ENCODE measurements at places on chromosomes 6 and 20.

- DNase-seq, result no peak
Measured at GRCh38 chr6:72595812-72596211, 26.1 kb upstream of the KCNQ5 start.

- DNase-seq, result no peak
Measured at GRCh38 chr6:164099269-164099865, 684.8 kb downstream of the QKI start.

DNA sequence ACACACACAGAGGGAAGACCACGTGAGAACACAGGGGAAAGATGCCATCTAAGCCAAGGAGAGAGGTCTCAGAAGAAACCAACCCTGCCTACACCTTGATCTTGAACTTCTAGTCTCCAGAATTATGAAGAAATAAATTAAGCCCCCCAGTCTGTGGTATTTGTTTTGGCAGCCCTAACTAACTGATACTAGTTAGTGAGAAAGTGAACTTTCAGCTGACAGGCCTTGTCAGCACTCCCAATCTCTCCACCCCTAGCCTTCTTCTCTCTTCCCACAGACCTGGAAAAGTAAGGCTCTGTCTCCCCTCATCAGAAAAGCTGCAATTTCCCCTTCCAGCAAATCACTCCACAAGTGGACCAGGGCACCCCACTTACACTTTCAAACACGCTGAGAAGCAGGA lies 108.6 kb upstream of the CDYL start:
- no peak for DNase-seq

DNA sequence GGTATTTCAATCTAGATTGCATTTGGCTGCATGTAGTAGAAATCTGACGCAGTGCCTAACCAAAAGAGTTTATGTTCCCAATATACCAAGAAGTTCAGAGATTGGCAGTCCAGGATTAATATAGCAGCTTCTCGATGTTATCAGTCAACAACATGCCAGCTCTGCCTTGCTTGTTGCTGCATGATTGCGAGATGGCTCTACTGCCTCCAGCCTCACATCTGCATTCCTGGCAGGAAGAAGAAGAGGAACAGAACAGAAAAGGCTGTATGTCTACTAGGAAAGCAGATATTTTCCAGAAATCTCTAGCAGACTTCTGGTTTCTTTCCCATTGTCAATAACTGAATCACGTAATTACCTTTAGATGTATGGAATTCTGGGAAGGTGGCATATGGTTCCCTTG lies 60.8 kb downstream of the SLC35D3 start:
- DNase-seq, result no peak

- DNase-seq, result no peak
Measured at GRCh38 chr20:52217689-52218395, 26.3 kb upstream of the ZFP64 start.

Measured in activated T-cell treated with anti-CD3 and anti-CD28 coated beads for 24 hours (primary cell).